ENCODE measurements at places on chromosomes 13 and 19.

- DNase-seq = no peak
These were observed 124.1 kb upstream of the MCF2L start for GRCh38 chr13:112844879-112845278.

DNA sequence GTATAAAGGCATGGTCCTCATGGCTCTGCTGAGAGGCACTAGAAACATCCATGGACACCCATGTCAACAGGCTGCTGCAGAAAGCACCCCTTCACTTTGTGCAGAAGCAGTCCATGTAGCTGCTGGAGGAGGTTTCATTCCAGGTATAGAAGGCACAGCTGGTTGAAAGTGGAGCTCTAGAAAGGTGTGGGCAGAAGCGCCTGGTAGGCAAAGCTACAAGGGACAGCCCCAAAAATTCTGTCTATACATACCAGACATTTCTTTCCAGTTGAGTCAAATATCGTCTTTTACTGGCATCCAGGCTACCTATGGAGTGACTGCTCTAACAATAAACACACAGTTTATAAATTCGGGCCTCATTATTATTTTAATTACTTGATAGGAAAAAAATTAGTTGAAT lies 129.3 kb downstream of the ENOX1 start:
- no peak for DNase-seq

- DNase-seq = no peak
These were observed 26.0 kb downstream of the GPALPP1 start for GRCh38 chr13:45015300-45015699.

- DNase-seq = no peak
These were observed 54.6 kb downstream of the HSPH1 start for GRCh38 chr13:31107109-31107508.

DNA sequence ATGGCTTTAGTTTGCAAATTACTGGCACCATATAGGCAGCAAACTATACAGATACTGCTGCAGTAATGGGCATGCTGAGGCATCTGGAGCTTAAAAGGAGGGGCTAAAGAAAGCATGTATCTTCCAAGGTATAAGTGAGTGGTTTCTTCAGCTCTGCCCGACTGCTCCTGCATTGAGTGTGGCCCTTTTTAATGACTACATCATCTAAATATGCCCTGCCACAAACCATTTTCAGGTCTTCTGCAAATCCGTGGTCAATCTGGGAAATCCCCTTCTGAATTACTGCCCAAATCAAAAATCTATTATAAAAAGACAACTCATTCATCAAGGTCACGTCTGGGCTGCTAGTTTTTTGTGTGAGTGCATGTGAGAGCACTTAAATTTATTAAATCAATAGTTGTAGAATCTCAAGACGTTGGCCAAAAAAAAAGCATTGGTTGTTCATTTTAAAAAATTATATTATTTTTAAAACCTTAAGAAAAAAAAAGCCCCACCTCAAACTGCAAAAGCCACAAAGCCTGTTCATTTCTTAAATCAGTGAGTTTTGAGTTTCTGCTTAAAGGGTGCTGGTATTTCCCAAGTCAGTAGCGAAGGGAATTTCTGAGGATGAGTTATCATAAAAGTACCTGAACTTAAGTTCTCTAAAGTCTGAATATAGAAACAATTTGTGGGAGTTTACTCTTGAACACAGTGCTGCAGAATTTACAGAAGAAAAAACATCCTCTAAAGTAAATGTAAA lies 16.3 kb downstream of the LCP1 start:
- no peak for DNase-seq

- no peak for DNase-seq
These were observed 343.8 kb downstream of the MZT1 start for GRCh38 chr13:72383646-72384045.

- DNase-seq = no peak
These were observed 8.2 kb downstream of the LONP1 start for GRCh38 chr19:5711713-5712161.

DNA sequence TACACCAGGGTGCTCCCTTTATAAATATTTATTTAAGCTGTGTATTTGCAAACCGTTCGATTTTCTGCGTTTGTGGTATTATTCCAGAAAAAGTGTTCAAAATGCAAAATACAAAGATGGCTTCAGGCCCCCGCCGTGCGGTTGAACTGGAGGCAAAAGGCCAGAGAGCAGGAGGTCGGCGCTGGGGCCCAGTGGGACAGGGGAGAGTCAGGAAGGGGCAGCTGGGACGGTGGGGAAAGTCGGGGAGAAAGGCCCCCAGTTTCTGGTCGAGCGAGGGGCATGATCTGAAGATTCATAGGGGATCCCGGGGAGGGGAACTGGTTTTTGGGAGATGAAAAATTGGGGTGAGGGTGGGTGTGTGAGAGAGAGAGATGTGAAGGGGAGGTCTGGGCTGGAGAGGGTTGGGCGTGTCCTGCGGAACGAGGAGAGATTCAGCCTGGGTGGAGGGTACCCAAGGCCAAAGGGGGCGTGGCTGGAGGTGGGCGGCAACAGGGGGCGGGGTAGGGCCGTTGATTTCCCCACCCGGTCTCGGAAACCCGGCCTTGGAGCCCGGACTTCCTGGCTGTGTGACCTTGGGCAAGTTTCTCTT lies 678 bp downstream of the ISOC2 start:
- no peak for DNase-seq

DNA sequence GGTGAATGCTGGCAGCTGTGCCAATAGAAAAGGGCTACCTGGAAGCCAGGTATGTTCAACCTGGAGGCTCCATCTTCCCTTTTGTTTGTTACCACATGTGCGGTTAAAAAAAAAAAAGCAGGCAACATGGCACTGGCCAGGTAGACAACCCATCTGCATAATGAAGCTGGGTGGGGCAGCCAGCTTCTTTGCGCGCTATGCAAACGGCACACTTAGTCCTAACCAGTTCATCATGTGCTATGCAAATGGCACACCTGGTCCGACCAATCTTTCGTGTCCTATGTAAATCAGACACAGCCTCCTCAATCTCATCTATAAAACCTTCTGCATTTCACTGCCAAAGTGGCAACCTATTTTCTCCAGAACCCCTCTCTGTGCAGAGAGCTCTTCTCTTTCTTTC lies 11.3 kb upstream of the IGSF23 start:
- no peak for DNase-seq

DNA sequence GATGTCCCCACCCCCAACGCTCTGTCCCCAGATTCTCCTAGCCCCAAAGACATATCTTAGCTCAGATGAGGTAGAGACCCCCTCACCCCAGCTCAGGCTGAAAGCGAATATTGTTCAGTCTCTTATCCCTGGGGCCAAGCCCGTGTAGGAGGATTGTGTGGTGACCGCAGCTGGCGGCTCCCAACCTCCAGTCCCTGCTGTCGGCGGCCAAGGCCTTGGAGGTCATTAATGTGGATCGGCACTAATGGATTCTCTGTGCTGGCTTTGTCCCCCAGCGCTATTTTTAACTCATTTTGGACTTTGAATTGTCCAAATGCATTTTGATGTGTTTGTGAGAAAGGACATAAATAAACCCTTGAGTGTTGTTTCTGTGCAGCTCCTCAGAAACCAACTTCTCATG lies 124.2 kb downstream of the UQCRFS1 start:
- DNase-seq = peak; percentile 7

GRCh38 chr19:45164577-45165335 lies 4.0 kb upstream of the NKPD1 start:
- DNase-seq = no peak

GRCh38 chr13:46202188-46202795 lies 9.4 kb upstream of the LRRC63 start:
- DNase-seq = no peak

DNA sequence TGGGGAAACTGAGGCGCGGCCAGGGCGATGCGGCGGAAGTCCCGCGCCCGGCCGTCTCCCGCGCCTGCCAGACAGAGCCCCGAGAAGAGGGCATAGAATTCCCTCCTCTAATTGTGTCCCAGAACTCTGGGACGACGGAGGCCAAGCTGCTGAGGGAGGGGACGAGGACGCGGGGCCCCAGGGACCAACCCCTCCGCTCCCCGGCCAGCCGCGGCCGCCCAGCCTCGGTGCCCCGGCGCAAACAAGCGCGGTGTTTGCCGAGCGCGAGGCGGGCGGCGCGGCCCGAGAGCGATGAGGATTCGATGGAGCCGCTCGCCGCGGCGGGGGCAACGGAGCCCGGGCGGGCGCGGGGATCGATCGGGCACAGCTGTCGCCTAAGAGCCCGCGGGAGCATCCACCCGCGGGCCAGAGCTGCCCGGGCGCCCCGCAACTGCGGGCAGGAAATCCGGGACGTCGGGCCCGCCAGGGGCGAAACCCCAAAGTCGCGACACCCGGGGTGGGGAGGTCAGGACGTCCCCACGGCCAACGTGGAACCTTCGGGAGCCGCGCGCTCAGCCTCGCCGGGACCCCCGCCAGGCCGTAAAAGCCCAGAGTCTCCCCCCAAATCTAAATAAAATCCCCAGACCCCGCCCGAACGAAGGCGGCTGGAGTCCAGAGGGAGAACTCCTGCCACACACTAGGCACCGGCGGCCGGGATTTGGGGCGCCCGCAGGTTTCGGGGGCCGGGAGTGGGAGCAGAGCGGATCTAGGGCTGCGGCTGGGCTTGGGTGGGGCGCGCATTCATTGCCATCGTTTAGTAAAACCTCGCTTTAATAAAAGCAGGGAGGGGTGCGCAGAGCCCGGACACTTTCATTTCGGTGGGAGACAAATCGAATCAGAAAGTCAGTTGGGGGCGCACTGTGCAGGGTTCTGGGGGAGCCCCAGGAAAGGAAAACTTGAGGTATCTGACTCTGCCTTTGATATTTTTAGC lies 3.6 kb upstream of the ONECUT3 start:
- no peak for DNase-seq

Data from hypothalamus (tissue), 51 donors.